ENCODE measurements at places on chromosomes 12 and 14.

DNA sequence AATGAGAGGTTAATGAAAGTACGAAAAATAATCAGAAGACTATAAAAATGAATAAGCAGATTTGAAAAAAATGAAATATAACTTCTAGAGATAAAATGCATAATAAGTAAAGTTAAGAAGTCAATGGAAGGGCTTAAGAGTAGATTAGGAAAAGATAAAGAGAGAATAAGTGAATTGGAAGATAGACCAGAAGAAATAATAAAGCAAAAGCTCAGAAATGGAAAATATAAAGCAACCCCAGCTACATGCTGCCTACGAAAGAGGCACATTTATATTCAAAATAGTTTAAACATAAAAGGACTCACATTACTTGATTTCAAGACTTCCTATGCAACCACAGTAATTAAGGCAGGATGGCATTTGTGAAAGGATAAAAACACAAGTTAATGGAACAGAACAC, 19.9 kb downstream of the ZNF605 start:
- DNase-seq = no peak

GRCh38 chr12:28629691-28630090, 439.4 kb downstream of the CCDC91 start:
- no peak for DNase-seq

GRCh38 chr12:111362687-111363475, 6.0 kb downstream of the PHETA1 start:
- no peak for DNase-seq

DNA sequence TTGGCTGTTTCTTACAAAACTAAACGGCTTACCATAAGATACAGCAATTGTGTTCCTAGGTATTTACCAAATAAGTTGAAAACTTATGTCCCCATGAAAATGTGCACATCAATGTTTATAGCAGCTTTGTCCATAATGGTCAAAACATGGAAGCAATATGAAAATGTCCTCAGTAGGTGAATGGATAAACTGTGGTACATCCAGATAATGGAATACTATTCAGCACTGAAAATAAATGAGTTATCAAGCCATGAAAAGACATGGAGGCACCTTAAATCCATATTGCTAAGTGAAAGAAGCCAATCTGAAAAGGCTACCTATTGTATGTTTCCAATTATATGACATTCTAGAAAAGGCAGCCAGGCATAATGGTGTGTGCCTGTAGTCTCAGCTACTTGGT, 40.7 kb downstream of the CFL2 start:
- DNase-seq = no peak

DNA sequence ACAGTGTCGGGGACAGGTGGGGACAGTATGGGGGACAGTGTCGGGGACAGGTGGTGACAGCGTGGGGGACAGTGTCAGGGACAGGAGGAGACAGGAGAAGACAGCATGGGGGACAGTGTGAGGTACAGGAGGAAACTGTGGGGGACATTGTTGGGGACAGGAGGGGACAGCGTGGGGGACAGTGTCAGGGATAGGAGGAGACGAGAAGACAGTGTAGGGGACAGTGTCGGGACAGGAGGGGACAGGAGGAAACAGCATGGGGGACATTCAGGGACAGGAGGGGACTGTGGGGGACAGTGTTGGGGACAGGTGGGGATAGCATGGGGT, 139.5 kb downstream of the TMEM121 start:
- DNase-seq = no peak

DNA sequence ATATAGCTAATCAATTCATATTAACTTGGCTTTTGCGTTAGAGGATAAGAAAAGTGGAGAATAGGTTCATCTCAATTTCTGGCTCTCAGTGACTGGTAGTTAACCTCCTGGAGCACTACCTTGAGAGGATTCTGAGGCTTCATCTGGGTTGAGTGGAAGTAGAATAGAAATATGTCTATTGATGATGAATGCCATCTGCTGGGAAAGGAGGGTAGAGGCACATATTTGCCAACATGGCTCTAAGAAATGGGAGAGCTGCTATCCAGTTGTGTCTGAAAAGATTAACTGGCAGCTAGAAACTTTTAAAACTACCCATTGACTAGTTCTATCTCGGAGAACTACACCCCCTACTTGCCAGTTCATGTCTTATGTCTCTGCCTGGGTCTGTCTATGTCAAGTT, 530.1 kb downstream of the NRXN3 start:
- DNase-seq = peak; percentile 1

DNA sequence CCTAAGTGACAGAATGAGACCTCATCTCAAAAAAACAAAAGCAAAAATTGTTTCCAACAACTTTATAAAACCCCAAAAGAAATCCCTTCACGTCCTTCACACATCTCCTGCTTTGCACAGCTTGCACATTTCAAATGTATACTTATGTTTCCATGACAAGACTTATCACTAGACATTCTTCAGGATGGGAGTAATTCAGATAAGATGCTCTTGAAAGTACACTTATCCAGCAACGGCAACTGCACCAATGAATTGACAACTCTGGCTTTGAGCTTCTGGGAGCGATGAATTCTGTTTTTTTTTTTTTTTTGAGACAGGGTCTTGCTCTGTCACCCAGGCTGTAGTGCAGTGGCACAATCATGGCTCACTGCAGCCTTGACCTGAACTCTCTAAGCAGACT, 30.8 kb upstream of the AKAP5 start:
- no peak for DNase-seq

All from dermis microvascular lymphatic vessel endothelial cell (primary cell).